Hippocampal formation (tissue), 2 donors: ENCODE measurements at places on chromosomes 2 and 18.

DNA sequence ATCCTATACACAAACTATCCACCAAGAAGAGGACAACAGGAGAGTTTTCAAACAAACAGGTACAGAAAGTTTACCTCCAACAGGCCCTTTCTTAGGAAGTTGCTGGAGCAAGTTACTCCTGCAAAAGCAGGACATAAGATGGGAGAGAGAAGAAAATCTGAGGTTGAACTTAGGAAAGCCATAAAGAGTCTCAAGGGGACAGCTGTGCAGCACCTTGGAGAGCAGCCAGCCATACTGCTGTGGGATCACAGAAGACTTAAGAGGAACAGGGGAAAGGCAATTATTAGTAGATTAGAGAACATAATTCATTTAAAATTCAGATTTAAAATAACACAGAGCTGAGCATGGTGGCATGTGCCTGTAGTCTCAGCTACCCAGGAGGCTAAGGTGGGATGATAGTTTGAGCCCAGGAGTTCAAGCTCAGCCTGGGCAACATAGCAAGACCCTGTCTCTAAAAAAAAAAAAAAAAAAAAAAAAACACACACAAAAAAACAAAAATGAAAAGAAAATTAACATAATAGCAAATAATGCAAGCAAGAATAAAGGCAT lies 148.1 kb upstream of the SIX3 start:
- no peak for DNase-seq

DNA sequence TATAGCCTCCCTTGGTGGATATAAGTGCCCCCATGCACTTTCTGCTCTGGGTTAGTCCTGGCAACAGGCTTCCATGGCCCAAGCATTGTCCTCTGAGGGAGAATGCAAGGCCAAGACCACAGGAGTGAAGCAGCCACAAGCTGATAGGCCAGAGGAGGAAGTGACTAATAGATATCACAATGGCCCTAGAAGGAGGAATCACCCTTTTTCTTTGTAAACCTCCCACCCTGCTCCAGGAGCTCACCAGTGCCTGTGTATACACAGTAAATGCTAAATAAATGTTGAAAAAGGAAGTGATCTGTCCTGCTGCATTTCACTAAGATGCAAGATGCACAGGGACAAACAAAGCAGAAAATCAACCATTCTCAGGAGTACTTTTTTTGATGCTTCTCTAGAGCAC lies 49.7 kb upstream of the ABCA12 start:
- DNase-seq = no peak

DNA sequence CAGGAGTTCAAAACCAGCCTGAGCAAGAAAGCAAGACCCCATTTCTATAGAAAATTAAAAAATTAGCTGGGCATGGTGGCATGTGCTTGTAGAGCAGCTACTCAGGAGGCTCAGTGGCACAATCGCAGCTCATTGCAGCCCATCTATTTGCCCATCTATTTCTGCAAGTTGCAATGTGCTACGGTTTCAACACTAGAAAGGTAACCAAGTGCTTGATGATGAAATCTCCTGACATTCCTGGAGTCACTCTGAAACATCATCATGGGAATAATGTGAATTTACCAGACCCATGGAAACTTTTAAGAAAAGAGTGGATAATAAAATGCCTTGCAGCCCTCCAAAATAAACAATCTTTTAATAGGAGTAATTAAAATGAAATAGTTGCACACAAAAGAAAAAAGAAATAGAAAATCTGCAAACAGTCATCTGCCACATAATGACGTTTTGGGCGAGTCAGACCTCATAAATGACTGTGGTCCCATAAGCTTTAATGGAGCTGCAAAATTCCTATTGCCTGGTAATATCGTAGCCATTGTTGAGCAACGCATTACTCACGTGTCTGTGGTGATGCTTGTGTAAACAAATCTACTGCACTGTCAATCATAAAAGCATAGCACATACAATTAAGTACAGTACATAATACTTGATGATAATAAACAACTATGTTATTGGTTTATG lies 46.6 kb upstream of the AMMECR1L start:
- no peak for DNase-seq

GRCh38 chr2:240231838-240232244 lies 91.4 kb upstream of the OTOS start:
- no peak for DNase-seq

GRCh38 chr18:961644-962355 lies 57.1 kb downstream of the ADCYAP1 start:
- no peak for DNase-seq

- no peak for DNase-seq
Observed at GRCh38 chr2:112985090-112985489, 7.3 kb downstream of the IL36G start.

- no peak for DNase-seq
Observed at GRCh38 chr2:120036145-120036544, 23.3 kb downstream of the EPB41L5 start.

DNA sequence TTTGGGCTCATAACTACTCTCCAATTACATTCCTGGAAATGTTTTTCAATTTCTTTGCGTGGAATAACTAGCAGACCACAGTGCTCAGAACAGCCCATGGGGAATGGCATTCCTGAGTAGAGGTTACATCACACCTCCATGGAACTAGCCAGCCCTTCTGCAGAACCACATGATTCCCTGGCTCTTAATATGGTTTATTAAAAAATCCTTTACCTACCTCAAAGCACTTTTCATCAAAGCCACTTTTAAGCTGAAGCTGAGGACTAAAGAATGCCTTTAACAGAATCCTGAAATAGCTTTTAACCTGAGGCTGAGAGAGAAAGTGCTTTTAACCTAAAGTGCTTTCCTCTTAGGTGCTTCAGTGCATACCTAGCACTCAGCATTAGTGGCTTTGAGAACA lies 376.3 kb downstream of the ARHGAP15 start:
- DNase-seq = no peak

DNA sequence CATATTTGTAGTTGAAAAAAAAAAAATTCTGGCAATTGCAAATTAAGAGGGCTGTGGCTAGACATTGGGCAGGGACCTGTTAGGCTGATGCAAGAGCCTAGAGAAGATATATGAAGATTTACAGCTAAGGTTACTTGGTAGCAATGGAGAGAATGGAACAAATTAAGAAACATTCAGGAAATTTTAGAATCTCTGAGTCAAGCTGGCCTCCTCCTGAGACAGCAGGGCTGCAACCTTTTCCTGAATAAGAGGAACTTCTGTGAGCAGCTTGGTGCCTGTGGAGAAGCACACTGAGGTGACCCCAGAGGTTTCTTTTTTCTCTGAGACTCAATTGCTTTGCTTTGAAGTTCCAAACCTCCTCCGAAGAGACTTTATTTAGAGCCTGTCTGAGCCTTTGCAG lies 118.6 kb upstream of the LRATD1 start:
- no peak for DNase-seq

GRCh38 chr2:233202531-233202944 lies 48.9 kb upstream of the ATG16L1 start:
- DNase-seq = no peak

GRCh38 chr2:13533524-13533922 lies 816.8 kb downstream of the TRIB2 start:
- DNase-seq = no peak

DNA sequence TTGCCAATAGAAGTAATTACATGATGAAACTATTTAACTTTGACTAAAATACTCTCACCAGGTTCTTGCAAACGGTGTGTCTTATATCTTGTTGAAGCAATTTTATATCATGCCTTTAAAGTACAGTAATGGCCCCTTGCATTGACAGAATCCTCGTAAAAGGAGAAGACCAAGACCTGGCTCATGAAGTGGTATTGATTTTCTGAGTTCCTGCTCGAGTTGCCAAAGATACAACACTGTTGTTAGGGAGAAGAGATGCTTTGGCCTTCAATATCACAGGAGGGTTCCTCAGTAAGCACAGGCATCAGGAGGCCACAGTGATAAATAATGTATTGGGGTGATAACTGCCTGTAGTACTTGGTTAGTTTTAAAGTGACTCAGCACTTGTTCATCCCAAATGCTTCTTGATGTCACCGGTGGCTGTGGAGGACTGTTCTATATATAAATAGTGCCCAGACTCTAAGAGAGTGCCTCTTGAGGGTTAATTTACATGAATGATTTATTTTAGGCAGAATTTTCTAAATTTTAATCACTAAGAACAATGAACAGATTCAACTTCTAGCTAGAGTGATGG lies 571.7 kb upstream of the FANCL start:
- no peak for DNase-seq

DNA sequence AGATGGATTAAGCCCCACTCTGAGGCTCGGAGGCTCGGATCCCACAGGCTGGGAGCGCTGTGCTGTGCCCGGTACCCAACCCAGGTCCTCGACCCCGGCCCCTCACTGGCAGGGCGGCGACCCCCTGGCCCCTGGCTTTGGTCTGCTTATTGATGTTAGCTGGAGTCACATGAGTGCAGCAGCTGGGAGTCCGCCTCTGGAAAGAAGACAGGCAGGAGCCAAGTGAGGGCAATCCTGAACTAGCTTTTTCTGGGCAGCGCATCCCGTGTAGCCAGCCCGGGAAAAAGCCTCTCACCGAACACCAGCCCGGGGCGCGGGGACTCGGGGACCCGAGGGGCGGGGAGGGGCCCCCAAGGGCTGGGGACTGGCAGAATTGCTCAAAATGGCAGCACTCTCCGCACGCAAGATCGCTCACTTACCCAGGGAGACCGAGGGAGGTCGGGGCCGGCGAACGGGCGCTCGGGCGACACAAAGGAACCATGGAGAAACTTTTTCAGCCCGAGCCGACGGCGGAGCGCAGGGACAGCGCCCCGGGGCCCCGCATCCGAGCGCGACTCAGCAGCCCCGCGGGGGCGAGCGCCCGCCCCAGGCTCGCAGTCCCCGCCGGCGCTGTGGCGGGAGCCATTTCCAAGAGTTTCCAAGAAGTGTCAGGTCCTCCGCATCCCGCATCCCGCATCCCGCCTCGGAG lies 567 bp downstream of the TMEM200C start:
- no peak for DNase-seq

DNA sequence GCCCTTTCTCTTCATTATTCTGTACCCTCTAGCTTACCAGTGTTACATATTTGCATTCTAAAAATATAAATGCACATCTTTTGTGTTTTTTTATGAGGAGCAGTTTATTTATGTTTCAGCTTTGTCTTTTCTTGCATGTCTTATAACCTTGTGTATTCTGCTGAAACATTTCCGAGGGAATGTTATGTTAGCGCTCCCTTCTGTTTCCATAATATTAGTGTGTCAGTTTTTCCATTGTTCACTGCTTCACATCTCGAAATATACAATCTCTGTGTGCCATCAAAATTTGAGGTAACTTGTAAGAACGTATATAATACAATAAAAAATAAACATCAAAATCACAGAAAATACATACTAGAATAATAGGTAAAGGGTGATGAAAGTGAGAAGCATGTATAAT lies 153.3 kb downstream of the PKP4 start:
- no peak for DNase-seq

DNA sequence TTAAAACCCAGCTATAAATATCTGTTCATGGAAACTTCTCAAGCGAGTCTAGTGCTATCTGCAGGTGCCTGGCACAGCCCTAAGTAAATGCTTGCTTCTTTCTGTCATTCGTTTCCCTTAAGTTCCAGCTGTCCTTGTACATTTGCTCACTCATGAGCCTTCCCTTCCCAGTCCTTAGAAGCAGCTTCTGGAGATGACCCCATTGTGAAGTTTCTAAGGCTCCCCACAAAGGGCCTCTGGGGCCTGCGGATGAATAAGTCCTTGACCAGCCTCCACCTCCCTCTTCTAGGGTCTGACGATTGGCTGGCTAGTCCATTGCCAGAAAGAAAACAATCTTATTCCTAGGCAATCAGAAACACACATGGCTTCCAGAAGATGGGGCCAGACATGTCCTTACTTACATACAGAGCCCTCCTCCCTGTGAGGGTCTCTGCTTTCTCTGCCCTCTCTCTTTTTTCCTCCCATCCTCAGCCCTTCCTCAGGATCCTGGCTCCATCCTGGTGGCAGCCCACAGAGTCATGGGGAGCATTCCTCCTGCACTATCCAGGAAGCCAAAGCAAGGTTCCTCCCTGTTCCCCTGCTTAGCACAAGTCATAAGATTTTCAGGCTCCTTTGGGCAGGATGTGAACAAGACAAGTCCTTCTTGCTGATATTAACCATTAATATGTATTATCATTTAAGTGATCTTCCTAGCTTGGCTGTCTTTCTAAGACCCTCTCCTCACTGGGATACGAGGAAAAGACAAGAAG lies 87.3 kb downstream of the TNFRSF11A start:
- DNase-seq = no peak

- DNase-seq = no peak
Observed at GRCh38 chr2:68371581-68371980, 6.5 kb downstream of the PLEK start.

DNA sequence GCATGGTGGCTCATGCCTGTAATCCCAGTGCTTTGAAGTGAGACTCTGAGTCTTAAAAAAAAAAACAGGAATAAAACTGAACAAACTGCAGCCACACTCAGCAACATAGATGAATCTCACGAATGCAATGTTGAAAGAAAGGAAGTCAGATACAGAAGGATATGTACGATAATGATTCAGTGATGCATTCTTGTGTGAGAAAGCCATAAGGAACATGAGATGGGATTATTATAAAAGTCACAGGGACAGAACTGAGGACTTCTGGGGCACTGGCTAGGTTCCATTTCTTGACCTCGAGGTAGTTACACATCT lies 56.9 kb upstream of the SMAD2 start:
- DNase-seq = no peak

DNA sequence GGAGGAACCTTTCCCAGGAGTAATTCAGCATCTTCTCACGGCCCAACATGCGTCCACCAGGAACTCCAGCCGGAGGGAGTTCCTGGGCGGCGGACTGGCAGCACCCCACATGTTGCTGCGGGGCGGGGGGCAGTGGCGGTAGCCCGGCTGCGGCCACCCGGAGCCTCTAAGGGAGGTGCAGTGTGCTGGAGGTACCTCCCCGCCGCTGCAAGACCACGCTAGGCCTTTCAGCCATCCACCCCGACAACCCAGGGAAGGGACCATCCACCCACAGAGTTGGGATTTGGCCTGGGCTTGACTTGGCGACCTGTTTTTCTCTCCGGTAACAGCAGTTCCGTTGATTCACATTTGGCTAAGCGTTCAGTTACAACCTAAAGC lies 625 bp downstream of the LYPD6 start:
- DNase-seq = no peak

GRCh38 chr2:98608962-98609604 lies 694 bp downstream of the UNC50 start:
- DNase-seq = no peak

DNA sequence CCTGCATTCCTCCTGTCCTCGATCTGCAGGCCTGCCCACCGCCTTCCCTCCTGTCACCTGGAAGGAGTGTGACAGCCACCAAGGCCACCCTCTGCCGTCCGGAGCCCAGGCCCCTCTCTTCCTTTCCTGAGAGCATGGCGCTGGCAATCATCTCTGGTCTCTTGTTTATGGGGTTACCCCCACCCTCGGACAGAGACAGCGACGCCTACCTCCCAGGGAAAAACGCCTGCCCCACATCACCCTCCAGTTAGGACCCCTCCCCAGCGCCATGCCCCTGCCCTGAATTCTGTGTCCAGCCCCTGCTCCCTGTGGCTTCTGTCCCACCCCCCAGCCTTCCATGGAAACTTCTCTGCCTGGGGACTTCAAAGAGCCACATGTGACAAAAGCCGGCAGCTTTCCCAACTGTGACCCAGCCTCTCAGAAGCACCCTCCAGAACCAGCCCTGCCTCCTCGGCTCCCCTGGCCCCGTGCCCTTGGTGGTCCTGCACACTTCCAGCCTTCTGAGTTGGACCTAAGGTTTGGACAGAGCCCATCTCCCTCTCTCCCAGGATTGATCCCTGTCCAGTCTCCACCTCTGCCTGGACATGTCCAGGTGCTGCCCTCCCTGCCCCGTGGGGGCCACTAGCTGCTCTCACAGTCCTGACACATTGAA lies 145.0 kb upstream of the HDAC4 start:
- DNase-seq = no peak

- no peak for DNase-seq
Observed at GRCh38 chr18:6044773-6045172, 149.5 kb upstream of the TMEM200C start.

GRCh38 chr2:206784559-206785353 lies 19.4 kb downstream of the FASTKD2 start:
- no peak for DNase-seq
